ENCODE measurements at places on chromosomes 4 and X. TPM values are rescaled to one million over a fixed set of nuclear protein-coding genes. Genes with fewer than 3 reads are reported as not detected.

The FAM149A gene
- total RNA-seq, result 0.33 TPM

The KANTR gene
- total RNA-seq, result 10.5 TPM

The TMPRSS11B gene
- 0.56 TPM for total RNA-seq

The FAM9C gene
- not detected for total RNA-seq

The HMGN5 gene
- total RNA-seq, result 5.1 TPM

The SUPT20HL1 gene
- total RNA-seq, result not detected

The AWAT2 gene
- not detected for total RNA-seq

The TBC1D8B gene
- total RNA-seq, result 3.6 TPM

The TRPC3 gene
- 3.0 TPM for total RNA-seq

The C4orf36 gene
- total RNA-seq, result 0.72 TPM

The CTAG1A gene
- total RNA-seq, result not detected

The SMR3B gene
- total RNA-seq, result 1.1 TPM

The FDCSP gene
- not detected for total RNA-seq

The SPANXA1 gene
- not detected for total RNA-seq

The SATL1 gene
- 0.15 TPM for total RNA-seq

The TMPRSS11F gene
- not detected for total RNA-seq

DNA sequence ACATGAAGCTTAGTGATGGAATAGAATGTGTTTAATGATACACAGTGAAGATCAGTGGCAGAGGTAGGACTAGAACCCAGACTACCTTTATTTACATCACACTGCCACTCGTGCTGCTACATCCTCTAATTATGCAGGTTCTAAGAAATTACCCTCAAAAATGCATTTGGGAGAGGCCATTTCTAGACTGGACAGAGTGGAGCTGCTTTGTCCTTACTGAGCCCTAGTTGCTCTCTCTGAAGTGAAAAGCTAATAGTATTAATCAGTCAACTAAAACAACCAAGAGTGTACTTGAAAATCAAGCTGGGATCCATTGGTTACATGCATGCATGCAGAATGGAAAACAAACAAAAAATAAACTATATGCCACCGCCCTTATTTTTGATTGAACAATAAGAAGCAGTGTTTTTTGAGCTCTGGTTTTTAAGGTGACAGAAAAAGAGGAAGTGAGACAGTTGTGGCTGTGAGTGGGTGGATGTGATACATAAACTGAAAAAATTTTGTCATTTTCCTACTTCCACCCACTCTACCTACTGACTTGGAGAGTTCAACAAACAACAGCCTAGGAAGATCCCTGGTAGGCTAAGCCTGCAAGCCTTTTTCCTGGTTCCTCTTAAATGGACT, 6.8 kb upstream of the VSIG4 start:
- H3K4me3 ChIP-seq, result no peak overlapping the region
- H3K36me3 ChIP-seq, result no peaks in the 10 kb centered on the region
- H3K27ac ChIP-seq, result no peak overlapping the region
- no peak for DNase-seq
- H3K4me1 ChIP-seq, result no peaks in the 10 kb centered on the region

- no peaks in the 10 kb centered on the region for H3K36me3 ChIP-seq
- no peaks in the 10 kb centered on the region for H3K27me3 ChIP-seq
- no peak for DNase-seq
- H3K4me1 ChIP-seq, result no peaks in the 10 kb centered on the region
- H3K27ac ChIP-seq, result no peak overlapping the region
- no peak overlapping the region for H3K4me3 ChIP-seq
These were observed 44.2 kb upstream of the ADAM29 start for GRCh38 chr4:174873931-174874330.

GRCh38 chr4:13445841-13446790, 38.0 kb downstream of the RAB28 start:
- peak overlapping the region; percentile 94 for H3K4me3 ChIP-seq
- no peaks in the 10 kb centered on the region for H3K36me3 ChIP-seq
- peak; percentile 53 for DNase-seq
- H3K27me3 ChIP-seq, result no peaks in the 10 kb centered on the region
- peak overlapping the region; percentile 72 for H3K27ac ChIP-seq
- H3K4me1 ChIP-seq, result peaks cover 17% of the 10 kb centered on the region

DNA sequence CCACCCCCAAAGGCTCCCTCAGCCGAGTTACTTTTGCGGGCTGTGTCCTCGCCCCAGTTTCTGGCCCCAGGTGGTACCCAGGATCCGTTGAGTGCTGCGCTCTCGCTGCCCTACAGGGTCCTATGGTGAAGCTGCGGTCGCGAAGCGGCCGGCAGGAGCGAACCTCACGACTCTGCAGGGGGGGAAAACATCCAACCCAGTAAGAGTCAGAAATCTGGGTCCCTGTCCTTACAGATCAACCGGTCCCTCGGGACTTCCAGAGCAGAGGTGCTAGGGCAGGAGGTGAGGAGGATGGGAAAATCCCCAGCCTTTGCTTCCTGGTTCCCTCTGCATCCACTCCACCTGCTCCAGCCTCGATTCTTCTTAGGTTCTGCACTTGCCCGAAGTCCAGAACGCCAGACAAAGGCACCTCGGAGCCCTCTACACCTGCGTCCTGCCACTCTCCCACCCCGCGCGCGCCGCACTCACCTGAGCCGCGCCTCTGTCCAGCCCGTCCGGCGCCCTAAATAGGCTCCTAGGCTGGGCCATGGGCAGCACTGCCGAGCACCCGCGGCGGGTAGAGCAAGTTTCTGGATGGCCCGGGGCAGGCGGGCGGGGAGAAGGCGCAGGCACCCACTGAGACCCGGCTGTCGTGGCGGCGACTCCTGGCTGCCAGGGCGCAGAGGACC, at the start of gene HS3ST1:
Gene HS3ST1, minus strand, starts transcription at position 664 of the 668 bp plus-strand sequence. CDS start 28,889 bp downstream, outside the sequence.
- peak within 1 kb of the TSS; percentile 5 for H3K27ac ChIP-seq
- peak; percentile 16 for DNase-seq
- peaks cover 11% of the 10 kb centered on the region for H3K27me3 ChIP-seq

GRCh38 chrX:41982953-41983352, 59.6 kb upstream of the CASK start:
- H3K36me3 ChIP-seq, result no peaks in the 10 kb centered on the region
- no peak overlapping the region for H3K4me3 ChIP-seq
- no peak overlapping the region for H3K27ac ChIP-seq
- DNase-seq, result no peak
- H3K27me3 ChIP-seq, result peaks cover 3% of the 10 kb centered on the region
- H3K4me1 ChIP-seq, result no peaks in the 10 kb centered on the region

- no peak overlapping the region for H3K27ac ChIP-seq
- peaks cover 20% of the 10 kb centered on the region for H3K36me3 ChIP-seq
- peaks cover 12% of the 10 kb centered on the region for H3K4me1 ChIP-seq
- peaks cover 2% of the 10 kb centered on the region for H3K27me3 ChIP-seq
- no peak for DNase-seq
- no peak overlapping the region for H3K4me3 ChIP-seq
These were observed 105.9 kb downstream of the TNIP2 start for GRCh38 chr4:2650276-2650675.

DNA sequence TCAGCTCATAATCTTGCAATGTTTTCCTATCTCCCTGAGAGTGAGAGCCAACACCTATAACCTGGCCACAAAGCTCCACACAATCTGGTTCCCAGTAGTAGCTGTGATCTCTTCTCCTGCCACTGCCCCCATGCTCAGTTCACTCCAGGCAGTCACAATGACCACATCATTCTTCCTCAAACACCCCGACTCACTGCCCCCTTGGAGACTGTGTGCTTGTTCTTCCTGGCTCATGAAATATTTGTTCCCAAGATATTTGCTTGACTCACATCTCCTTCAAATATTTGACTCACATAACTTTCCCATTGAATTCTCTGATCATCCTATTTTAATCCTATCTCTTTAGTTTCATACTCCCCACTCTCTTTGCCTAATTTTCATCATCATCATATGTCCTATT, 173.7 kb downstream of the AREG start:
- H3K27ac ChIP-seq, result no peak overlapping the region
- H3K4me3 ChIP-seq, result no peak overlapping the region
- no peak for DNase-seq
- peaks cover 23% of the 10 kb centered on the region for H3K4me1 ChIP-seq
- no peaks in the 10 kb centered on the region for H3K27me3 ChIP-seq
- no peaks in the 10 kb centered on the region for H3K36me3 ChIP-seq

DNA sequence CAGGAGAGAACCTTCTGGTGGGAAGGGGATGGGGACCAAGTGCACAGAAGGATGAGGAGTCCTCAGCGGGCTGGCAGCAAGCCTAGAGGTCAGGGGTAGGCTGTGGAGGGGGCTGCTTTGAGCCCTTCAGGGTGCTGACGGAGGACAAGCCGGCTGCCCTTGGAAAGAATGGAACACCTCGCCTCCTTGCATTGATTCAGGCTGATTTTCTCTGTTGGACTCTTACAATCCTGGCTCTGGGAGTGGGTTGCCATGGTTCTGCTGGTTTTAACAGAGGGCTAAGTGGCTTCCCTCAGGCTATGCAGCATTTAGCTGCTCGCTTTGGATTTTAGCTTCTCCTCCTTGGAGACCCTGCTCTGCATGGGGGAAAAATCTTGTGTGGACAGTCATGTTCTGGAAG, 49.4 kb upstream of the CHRNA9 start:
- peaks cover 4% of the 10 kb centered on the region for H3K27me3 ChIP-seq
- no peak overlapping the region for H3K4me3 ChIP-seq
- H3K4me1 ChIP-seq, result peaks cover 6% of the 10 kb centered on the region
- no peak overlapping the region for H3K27ac ChIP-seq
- H3K36me3 ChIP-seq, result no peaks in the 10 kb centered on the region

- no peak overlapping the region for H3K27ac ChIP-seq
- H3K4me1 ChIP-seq, result no peaks in the 10 kb centered on the region
- H3K27me3 ChIP-seq, result no peaks in the 10 kb centered on the region
- H3K36me3 ChIP-seq, result no peaks in the 10 kb centered on the region
- no peak overlapping the region for H3K4me3 ChIP-seq
These were observed 253.6 kb downstream of the PPP1R2C start for GRCh38 chrX:42524379-42524778.

DNA sequence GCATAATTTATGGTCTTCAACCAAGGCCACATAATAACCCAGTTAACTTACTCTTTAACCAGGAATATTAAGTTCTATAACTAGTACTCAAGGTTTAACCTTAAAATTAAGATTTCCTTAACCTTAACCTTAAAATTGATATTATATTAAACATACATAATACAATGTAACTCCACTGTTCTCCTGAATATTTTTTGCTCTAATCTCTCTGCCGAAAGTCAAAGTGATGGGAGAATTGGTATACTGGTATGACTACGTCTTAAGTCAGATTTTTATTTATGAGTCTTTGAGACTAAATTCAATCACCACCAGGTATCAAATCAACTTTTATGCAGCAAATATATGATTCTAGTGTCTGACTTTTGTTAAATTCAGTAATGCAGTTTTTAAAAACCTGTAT, 22.8 kb downstream of the EREG start:
- no peaks in the 10 kb centered on the region for H3K36me3 ChIP-seq
- no peak overlapping the region for H3K27ac ChIP-seq
- no peaks in the 10 kb centered on the region for H3K4me1 ChIP-seq
- no peak for DNase-seq
- H3K4me3 ChIP-seq, result no peak overlapping the region

DNA sequence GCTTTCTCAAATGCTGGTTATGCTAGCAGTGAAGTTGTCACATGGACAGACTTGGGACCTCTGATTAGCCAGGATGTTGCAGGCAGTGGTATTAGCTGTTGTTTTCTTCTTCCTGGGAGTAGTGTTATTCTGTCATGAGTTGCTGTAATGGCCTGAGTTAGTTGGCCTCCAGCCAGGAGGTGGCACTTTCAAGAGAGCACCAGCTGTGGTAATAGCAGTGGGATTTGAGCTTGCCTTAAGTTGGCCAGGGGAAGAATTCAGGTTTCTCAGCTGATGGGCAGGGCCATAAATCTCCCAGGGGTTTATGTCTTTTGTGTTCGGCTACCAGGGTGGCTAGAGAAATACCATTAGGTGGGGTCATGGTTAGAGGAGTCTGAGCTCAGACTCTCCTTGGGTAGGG, 132.6 kb downstream of the GLUD2 start:
- no peaks in the 10 kb centered on the region for H3K4me1 ChIP-seq
- DNase-seq, result no peak
- no peak overlapping the region for H3K27ac ChIP-seq
- no peak overlapping the region for H3K4me3 ChIP-seq
- no peaks in the 10 kb centered on the region for H3K36me3 ChIP-seq

- H3K27me3 ChIP-seq, result peaks cover 14% of the 10 kb centered on the region
- peak overlapping the region; percentile 52 for H3K27ac ChIP-seq
- peak; percentile 66 for DNase-seq
These were observed 1.7 kb downstream of the FRAS1 start for GRCh38 chr4:78058591-78059523.

GRCh38 chr4:60780874-60781273, 419.3 kb upstream of the ADGRL3 start:
- H3K4me3 ChIP-seq, result no peak overlapping the region
- no peaks in the 10 kb centered on the region for H3K4me1 ChIP-seq
- H3K27me3 ChIP-seq, result no peaks in the 10 kb centered on the region
- no peaks in the 10 kb centered on the region for H3K36me3 ChIP-seq

Data from endothelial cell (in vitro differentiated cells).